ENCODE measurements at places on chromosomes 6 and 20.

DNA sequence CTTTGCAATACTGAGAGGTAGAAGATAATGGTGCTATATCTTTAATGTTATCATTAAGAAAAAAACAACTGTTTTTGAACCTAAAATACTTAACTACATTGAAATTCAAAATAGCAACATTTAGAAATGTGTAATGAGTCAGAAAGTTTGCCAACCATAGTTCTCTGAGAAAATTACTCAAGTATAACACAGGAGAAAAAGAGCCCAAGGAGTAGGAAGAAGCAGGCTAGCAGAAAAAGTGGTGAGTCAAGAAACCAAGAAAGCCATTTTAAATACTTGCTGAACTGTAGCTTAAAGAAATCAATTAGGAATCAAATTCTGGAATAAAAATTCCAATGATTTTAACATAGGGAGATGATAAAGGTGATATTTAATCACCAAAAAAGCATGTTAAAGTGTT is 181.0 kb upstream of the RSPO3 start:
- peak; percentile 25 for DNase-seq

DNA sequence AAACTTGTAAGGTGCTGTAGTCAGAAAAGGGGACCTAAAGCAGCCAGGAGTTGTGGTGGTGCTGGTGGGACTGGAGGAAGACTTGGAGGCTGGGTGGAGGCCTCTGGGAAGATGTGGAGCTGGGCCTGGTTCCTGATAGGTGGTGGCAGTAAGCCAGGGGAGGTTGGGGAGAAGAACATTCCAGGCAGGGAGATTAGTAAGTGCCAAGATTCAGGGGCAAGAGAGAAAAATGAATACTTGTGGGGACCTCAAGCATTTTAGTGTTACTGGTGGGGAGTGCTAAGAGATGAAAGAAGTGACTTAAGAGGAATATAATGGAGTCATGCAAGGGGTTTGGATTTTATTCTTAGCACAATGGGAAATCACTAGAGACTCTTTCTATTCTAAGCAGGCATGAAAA is 79.0 kb upstream of the B3GAT2 start:
- no peak for DNase-seq

GRCh38 chr6:39301606-39302005 is 12.6 kb downstream of the KCNK17 start:
- DNase-seq, result no peak

GRCh38 chr20:19775353-19776253 is 17.5 kb downstream of the RIN2 start:
- peak; percentile 39 for DNase-seq

GRCh38 chr20:48295445-48295903 is 510.2 kb upstream of the SULF2 start:
- DNase-seq, result peak; percentile 95

DNA sequence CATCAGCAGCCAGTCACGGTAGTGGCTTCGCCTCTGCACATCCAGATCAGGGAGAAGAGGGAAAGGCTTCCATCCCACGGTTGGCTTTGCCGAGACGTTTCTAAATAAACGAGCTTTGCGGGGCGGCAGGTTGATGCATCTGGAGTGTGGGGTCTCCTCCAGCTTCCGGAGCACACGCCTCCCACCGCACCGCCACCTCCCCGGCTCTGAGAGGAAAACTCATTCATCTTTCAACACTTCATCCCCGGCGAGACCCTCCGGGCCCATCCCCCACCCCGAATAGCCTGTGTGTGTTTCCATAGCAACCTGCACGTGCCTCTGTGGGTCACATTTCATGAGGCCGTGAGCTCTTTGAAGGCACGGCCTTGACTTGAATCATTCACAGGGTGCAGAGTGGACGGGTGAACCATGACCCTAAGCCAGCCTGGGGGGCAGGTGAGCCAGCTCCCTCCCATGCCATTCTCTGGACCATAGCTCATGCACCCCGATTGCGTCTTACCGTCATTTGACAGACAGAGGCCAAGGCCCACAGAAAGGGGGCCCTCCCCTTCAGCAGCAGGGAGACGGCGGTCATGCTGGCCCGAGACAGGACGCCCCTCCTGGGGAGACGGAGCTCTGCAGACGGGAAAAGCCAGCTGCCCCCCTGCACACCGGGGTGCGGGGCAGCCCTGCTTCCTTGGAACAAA is 16.2 kb upstream of the CHRNA4 start:
- DNase-seq, result no peak

- DNase-seq, result peak; percentile 99
These were observed 57.5 kb downstream of the RIN2 start for GRCh38 chr20:19815553-19815991.

- DNase-seq, result peak; percentile 93
These were observed 7.9 kb upstream of the SLC2A10 start for GRCh38 chr20:46701556-46701955.

DNA sequence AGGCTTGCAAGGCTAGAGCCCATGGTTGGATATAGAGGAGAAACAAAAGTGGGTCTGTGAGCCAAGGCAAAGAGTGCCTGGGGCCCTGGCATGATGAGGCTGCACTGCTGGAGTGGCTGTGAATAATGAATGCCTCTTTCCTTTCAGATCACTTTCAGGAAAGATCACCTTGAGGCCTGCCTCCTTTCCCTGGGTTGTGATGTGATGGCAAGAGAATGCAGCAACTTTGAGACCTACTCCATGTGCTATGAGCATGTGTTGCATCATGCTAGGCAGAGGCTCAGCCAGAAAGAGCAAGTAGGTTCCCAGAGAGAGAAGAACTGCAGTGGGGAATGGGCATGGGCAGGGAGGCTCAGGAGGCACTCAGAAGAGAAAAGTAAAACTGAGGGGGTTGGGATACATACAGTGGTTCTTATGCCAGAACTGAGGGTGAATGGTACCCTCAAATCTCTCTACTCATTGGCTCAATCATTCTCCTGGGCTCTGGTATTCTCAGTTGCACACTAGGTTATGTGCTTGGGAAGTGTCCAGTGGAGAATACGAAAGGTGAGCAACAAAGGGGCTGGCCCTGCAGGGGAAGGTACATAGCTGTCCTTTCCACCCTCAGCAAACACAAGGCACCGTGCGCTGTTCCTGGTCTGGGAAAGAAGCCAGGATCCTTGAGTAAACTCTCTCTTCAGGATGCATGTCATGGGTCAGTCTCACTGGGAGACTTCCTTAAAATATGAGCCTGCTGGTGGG is 45.9 kb downstream of the CD164 start:
- peak; percentile 43 for DNase-seq

- DNase-seq, result no peak
These were observed 89.9 kb upstream of the MPC1 start for GRCh38 chr6:166472636-166473035.

DNA sequence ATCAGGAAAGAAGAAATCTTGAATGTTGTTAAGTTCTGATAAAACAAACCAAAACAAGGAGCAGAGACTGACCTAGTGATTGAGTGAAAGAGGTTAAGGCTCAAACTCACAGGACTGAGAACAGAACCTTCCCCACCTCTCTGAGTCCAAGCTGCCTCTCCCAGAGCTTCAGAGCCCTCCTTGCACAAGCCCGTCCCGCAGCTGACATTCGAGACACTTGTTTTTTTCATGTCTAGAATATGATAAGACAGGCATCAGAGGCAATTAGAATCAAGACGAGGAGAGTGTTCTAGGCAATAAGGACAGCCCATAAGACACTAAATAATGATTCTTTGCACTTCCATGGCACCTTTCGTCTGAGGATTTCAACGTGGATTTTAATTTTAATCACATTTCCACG is 140.6 kb downstream of the PXDC1 start:
- no peak for DNase-seq

DNA sequence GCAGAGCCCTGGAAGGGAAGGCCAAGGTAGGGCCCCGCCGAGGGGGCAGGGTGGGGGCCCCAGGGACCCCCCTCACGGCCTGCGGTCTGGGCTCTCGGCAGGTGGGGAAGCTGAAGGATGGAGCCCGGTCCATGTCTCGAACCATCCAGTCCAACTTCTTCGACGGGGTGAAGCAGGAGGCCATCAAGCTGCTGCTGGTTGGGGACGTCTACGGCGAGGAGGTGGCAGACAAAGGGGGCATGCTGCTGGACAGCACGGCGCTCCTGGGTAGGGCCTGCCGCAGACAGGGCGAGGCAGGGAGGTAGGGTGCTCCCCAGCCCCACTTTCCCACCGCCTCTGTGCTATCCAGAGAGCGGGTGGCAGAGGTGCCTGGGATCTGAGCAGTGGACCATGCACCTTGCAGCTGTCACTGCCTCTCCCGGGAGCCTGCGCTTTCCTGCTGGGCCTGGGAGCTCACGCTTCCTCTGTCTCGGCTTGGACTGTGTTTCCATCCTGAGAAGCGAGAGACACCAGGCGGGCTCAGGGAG is 83.1 kb downstream of the SYNJ2 start:
- DNase-seq, result no peak

DNA sequence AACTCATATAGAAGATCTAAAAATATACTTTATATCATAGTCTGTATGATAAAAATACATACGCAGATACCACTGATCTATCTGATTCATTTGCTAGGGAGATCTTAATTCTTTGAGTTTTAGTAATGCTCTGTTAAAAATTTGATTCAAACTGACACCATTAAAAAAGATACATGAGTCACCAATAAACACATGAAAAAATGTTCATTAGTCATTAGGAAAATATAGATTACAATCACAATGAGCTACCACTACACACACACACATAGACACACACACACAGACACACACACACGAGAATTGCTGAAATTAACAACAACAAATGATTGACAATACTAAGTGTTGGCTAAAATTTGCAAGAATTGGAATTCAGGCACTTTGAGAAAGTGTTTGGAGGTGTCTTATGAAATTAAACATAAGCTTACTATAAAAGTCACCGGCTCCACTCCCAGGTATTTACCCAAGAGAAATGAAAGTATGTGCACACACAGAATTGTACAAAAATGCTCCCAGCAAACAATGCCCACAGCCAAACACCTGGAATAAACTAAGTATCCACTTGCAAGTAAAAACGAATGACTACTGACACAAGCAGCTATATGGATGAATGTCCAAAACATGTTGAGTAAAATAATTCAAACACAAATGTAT is 117.7 kb upstream of the GGTLC1 start:
- no peak for DNase-seq

DNA sequence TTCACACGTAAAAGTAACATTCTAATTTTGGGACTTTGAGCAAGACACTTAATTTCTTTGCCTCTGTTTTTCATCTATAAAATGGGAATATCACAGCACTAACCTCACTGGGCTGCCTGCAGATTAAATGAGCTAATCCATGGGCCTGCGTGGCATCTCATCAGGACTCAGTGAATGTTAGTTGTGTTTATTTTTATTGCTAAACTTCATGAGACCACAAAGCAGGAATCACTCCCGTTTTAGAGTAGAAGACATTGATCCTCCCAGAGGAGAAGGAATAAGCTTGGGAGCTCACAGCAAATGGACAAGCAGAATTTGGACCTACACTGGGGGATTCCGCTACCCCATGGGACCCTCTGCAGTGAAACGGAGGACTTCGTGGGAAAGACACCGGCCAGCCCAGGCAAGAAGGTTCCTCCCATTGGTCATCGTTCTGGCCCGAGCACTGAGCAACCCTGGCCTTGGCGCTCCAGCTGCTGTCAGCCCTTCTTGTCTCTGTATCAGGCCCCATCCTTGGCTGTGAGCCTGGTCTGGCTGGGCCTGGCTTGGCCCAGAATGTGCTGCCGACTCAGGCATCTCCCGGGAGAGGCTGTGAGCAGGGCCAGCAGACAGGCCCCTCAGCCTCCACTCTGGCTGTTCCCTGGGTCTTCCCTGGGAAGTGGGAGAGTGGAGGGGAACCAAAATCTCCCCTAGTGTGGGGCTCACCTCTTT is 79.8 kb downstream of the NFATC2 start:
- DNase-seq, result peak; percentile 74

GRCh38 chr20:32567384-32568178 is 17.6 kb downstream of the NOL4L start:
- no peak for DNase-seq

- no peak for DNase-seq
These were observed 219.3 kb downstream of the KCNQ5 start for GRCh38 chr6:72841195-72841594.

DNA sequence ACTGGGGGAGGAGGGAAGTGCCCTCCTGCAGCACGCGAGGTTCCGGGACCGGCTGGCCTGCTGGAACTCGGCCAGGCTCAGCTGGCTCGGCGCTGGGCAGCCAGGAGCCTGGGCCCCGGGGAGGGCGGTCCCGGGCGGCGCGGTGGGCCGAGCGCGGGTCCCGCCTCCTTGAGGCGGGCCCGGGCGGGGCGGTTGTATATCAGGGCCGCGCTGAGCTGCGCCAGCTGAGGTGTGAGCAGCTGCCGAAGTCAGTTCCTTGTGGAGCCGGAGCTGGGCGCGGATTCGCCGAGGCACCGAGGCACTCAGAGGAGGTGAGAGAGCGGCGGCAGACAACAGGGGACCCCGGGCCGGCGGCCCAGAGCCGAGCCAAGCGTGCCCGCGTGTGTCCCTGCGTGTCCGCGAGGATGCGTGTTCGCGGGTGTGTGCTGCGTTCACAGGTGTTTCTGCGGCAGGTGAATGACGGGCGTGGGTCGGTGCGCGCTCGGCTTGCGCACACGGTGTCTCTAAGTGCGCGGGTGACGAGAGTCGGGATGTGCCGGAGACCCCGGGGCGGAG is at the start of gene CDKN1A:
Gene CDKN1A (plus strand): TSS at position 227 of the 555 bp plus-strand sequence. CDS start 5,388 bp downstream, outside the sequence.
- peak; percentile 97 for DNase-seq

DNA sequence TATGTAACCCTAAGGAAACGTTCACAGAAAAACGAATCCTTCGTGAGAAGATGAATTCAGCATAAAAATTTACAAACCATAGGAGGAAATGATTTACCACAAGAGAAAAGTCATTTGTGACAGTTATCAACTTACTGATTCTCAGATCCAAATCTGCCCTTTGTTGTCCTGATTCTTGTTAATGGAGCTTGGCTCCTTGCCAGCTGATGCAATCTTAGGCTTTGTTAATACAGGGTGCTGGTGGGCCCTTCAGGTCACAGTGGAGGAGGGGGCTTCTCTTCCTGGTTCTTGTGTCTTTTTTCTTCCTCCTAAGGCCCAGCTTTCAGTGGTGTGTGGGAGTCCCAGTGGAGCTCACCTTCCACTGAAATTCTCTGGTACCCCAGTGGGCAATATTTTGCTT is 108.4 kb upstream of the MAP3K7 start:
- DNase-seq, result no peak

DNA sequence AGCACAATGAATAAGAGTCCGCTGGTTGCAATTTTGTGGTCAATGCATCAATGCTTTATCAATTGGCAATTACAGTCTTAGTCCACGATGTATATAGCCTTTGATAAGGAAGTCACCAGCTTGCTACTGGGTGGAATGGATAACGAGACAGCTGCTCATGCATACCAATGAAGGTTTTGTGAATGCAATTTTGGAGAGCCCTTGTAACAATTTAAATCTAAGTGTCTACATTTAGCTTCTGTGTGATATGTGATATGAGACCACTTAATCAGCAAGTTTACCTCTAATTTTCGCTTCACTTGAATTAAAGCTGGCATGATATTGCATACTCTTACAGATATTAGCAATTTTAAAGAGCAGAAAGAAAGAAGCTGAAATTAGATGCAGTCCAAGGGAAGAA is 543.9 kb downstream of the RNF144B start:
- no peak for DNase-seq
